ENCODE measurements at places on chromosomes 1 and 21. TPM values are rescaled to one million over a fixed set of nuclear protein-coding genes. Genes with fewer than 3 reads are reported as not detected.

Gene SYT2
- total RNA-seq, result not detected

Gene CD84
- total RNA-seq, result not detected

- peaks cover 14% of the 10 kb centered on the region for H3K36me3 ChIP-seq
- peaks cover 6% of the 10 kb centered on the region for H3K4me1 ChIP-seq
- no peak overlapping the region for H3K4me3 ChIP-seq
- no peak for DNase-seq
- H3K27me3 ChIP-seq, result no peaks in the 10 kb centered on the region
Measured at GRCh38 chr1:19287436-19288185, 959 bp downstream of the AKR7A3 start.

DNA sequence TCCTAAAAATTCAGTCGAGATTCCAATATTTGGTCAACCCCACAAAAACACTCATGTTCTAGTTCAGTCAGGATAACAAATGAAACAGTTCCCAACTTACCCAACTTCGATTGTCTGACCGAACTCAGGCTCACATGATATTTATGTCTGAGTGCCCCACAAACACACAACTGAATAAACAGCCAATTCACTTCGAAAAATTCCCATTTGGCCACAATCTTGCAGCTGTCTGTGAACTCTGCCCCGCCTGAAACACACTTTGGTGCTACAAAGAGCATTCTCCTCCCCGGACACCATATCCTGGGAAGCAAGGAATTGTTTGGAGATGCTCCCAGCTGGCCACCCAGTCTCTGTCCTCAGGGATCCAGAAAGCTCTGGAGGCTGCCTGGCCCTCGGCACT, 52.9 kb upstream of the SIM2 start:
- peaks cover 2% of the 10 kb centered on the region for H3K27me3 ChIP-seq
- DNase-seq, result no peak
- no peaks in the 10 kb centered on the region for H3K36me3 ChIP-seq
- peaks cover 13% of the 10 kb centered on the region for H3K4me1 ChIP-seq
- no peak overlapping the region for H3K27ac ChIP-seq

GRCh38 chr21:42535602-42536171, 22.0 kb downstream of the SLC37A1 start:
- no peak for DNase-seq
- H3K4me1 ChIP-seq, result peaks cover 2% of the 10 kb centered on the region
- H3K27ac ChIP-seq, result no peak overlapping the region
- peaks cover 3% of the 10 kb centered on the region for H3K36me3 ChIP-seq

GRCh38 chr1:88472714-88473113, 211.4 kb upstream of the PKN2 start:
- H3K4me1 ChIP-seq, result no peaks in the 10 kb centered on the region
- no peak overlapping the region for H3K27ac ChIP-seq
- no peaks in the 10 kb centered on the region for H3K36me3 ChIP-seq
- no peak for DNase-seq

Gene KRTAP10-3
- total RNA-seq, result not detected

GRCh38 chr1:36900128-36900527, 134.2 kb downstream of the GRIK3 start:
- H3K36me3 ChIP-seq, result no peaks in the 10 kb centered on the region
- no peak overlapping the region for H3K4me3 ChIP-seq
- DNase-seq, result peak; percentile 3
- H3K27me3 ChIP-seq, result no peaks in the 10 kb centered on the region
- no peak overlapping the region for H3K27ac ChIP-seq

GRCh38 chr1:167676916-167677848, 44.6 kb upstream of the MPZL1 start:
- no peaks in the 10 kb centered on the region for H3K4me1 ChIP-seq
- H3K36me3 ChIP-seq, result no peaks in the 10 kb centered on the region
- H3K4me3 ChIP-seq, result no peak overlapping the region
- H3K27me3 ChIP-seq, result peaks cover 5% of the 10 kb centered on the region

Gene MAEL
- total RNA-seq, result not detected

GRCh38 chr1:113675302-113675701, 84.0 kb downstream of the PHTF1 start:
- DNase-seq, result no peak
- no peak overlapping the region for H3K27ac ChIP-seq
- no peaks in the 10 kb centered on the region for H3K27me3 ChIP-seq
- no peaks in the 10 kb centered on the region for H3K4me1 ChIP-seq

Gene URB2
- 11.1 TPM for total RNA-seq

DNA sequence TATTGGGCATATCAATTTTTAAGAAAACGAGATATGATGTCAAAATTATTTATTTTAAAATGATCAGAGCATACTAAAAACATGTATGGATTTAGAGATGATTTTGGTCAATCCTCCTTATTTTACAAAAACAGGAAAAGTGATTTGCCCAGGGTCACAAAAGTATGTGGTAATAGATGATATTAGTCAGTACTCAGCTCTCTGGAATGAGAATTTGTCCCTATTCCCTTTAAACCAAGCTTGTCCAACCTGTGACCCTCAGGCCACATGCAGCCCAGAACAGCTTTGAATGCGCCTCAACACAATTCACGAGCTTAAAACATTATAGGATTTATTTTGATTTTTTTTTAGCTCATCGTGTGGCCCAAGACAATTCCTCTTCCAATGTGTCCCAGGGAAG, 104.7 kb downstream of the AKT3 start:
- DNase-seq, result no peak
- H3K27me3 ChIP-seq, result no peaks in the 10 kb centered on the region
- peaks cover 42% of the 10 kb centered on the region for H3K4me1 ChIP-seq
- peaks cover 3% of the 10 kb centered on the region for H3K36me3 ChIP-seq
- peak overlapping the region; percentile 37 for H3K27ac ChIP-seq
- no peak overlapping the region for H3K4me3 ChIP-seq

GRCh38 chr1:229407206-229408026, 26.5 kb downstream of the ACTA1 start:
- H3K4me1 ChIP-seq, result peaks cover 37% of the 10 kb centered on the region
- H3K27ac ChIP-seq, result no peak overlapping the region
- peaks cover 23% of the 10 kb centered on the region for H3K27me3 ChIP-seq
- DNase-seq, result no peak
- no peaks in the 10 kb centered on the region for H3K36me3 ChIP-seq

GRCh38 chr1:22625262-22625925, 11.0 kb upstream of the C1QA start:
- no peak overlapping the region for H3K27ac ChIP-seq
- DNase-seq, result no peak
- H3K4me1 ChIP-seq, result no peaks in the 10 kb centered on the region
- H3K36me3 ChIP-seq, result no peaks in the 10 kb centered on the region
- H3K4me3 ChIP-seq, result no peak overlapping the region

DNA sequence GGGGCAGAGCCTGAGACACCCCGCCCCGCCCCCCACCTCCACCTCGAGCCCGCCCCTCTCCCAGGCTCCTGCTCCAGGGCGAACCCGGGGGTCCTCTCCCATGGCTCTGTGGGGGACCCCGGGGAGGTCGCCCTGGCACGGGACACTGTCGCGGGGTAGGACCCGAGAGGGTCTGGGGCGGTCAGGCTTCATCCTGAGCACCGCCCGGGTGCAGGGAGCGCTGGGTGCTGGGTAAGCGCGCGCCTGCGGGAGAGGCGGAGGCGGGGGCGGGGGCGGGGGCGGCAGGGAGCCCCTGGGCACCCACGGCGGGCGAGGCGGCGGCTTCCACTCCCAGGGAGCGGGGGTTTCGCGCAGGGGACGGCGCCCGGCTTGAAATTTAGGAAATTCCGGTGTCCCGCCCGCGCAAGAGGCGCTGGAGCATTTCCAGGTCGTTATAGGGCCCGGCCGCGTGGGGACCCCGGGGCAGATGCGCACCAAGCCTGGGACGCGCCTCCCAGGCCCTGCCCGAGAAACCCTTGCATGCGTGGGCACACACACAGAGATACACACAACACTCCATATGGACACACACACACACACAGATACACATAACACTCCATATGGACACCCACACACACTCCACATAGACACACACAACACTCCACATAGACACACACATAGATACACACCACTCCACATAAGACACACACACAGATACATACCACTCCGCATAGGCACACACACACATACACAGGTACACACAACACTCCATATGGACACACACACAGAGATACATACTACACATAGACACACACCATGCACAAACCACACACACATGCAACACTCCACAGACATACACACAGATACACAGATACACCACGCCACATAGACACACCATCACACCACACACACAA, 48.7 kb upstream of the SLC19A1 start:
- H3K4me1 ChIP-seq, result no peaks in the 10 kb centered on the region
- no peak overlapping the region for H3K4me3 ChIP-seq
- H3K27me3 ChIP-seq, result peaks cover 42% of the 10 kb centered on the region
- H3K27ac ChIP-seq, result no peak overlapping the region

DNA sequence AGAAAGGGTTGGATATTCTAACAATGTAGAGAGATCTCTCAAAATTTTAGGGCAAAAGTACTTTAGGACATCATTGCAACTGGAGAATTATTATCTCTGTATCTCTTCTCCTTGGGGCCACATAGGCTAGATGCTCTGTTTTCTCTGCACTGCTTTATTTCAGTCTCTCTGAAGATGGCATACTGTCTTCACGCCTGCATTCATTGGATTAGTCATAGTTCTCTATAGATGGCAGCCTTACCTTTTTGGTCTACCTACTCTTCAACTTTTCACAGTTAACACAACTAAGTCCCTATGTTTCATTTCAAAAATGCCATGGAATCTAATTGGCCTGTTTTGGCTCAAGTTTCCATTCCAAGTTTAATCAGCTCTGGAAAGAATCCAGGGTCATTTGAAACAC, 1623.3 kb upstream of the B3GALT2 start:
- peaks cover 5% of the 10 kb centered on the region for H3K4me1 ChIP-seq
- no peak for DNase-seq
- H3K36me3 ChIP-seq, result no peaks in the 10 kb centered on the region

GRCh38 chr1:35851132-35851869, 31.7 kb upstream of the AGO1 start:
- no peaks in the 10 kb centered on the region for H3K4me1 ChIP-seq
- H3K4me3 ChIP-seq, result no peak overlapping the region
- no peaks in the 10 kb centered on the region for H3K27me3 ChIP-seq
- no peak overlapping the region for H3K27ac ChIP-seq
- H3K36me3 ChIP-seq, result peaks cover 50% of the 10 kb centered on the region

Gene C8A
- total RNA-seq, result not detected

Data from osteocyte (in vitro differentiated cells).